ENCODE measurements at places on chromosomes 1 and 21.

- no peak for DNase-seq
- H3K27ac ChIP-seq, result no peak overlapping the region
- H3K27me3 ChIP-seq, result peaks cover 1% of the 10 kb centered on the region
- H3K4me1 ChIP-seq, result no peaks in the 10 kb centered on the region
- H3K36me3 ChIP-seq, result no peaks in the 10 kb centered on the region
- H3K4me3 ChIP-seq, result no peak overlapping the region
These were observed 88.5 kb upstream of the CD34 start for GRCh38 chr1:207999274-207999915.

DNA sequence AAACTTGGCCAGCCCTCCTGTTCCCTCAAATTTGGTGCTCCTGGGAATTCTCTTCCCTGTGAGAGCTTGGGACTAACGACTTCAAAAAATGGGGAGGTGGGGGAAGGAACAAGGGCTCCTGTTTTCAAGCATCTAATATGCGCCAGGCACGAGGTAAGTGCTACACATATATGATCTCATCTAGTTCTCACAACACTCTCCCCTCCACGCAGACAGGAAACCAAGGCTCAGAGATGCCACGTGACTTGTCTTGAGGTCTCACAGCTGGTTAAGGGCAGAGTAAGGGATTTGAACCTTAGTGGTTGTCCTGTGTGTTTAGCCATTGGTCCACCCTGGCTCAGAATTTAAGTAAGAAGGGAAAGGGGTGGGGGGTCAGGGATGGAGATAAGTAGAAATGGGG lies 125.9 kb downstream of the DMRTB1 start:
- H3K36me3 ChIP-seq, result no peaks in the 10 kb centered on the region
- H3K27me3 ChIP-seq, result peaks cover 2% of the 10 kb centered on the region

- H3K27me3 ChIP-seq, result no peaks in the 10 kb centered on the region
- H3K36me3 ChIP-seq, result no peaks in the 10 kb centered on the region
- no peak overlapping the region for H3K27ac ChIP-seq
- H3K4me3 ChIP-seq, result no peak overlapping the region
- DNase-seq, result no peak
These were observed 21.8 kb upstream of the SRP9 start for GRCh38 chr1:225755671-225756319.

DNA sequence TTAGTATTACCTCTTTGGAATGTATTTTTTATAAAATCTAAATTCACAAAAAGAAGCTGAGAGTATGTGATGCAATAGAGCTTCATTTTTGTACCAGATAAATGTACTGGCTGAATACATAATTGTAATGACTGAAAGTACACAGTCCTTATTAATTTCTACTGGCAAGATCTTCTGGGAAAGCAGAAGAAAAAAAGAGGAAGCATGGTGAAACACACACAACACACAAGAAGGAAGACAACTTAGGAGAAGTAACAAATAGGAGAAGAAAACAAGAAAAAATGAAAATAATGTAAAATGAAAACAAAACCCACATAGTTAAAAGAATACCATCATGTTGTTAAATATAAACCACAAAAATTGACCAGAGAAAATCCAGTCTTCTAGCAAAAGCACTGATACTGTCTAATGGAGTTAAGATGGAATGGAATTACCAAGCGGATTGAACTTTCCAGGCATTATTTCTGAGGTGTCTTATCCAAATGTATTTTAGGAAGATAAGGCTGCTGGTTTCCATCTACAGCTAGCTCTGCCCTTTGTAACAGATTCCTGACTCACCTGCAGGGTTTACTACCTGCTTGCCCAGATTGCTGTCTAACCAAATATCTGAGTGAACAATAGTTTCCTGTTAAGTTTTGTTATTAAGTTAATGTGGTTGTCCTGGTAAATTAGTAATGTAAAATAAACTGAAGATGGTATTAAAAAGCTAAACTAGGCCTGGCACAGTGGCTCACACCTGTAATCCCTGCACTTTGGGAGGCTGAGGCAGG lies 4.5 kb upstream of the COP1 start:
- peaks cover 12% of the 10 kb centered on the region for H3K4me1 ChIP-seq
- H3K4me3 ChIP-seq, result no peak overlapping the region
- H3K27ac ChIP-seq, result no peak overlapping the region
- peaks cover 7% of the 10 kb centered on the region for H3K36me3 ChIP-seq

- no peaks in the 10 kb centered on the region for H3K4me1 ChIP-seq
- H3K4me3 ChIP-seq, result no peak overlapping the region
- no peak overlapping the region for H3K27ac ChIP-seq
- no peak for DNase-seq
- H3K36me3 ChIP-seq, result no peaks in the 10 kb centered on the region
These were observed 51.0 kb downstream of the PLPPR4 start for GRCh38 chr1:99315305-99315704.

- H3K27ac ChIP-seq, result no peak overlapping the region
- peaks cover 2% of the 10 kb centered on the region for H3K4me1 ChIP-seq
- no peak for DNase-seq
- no peaks in the 10 kb centered on the region for H3K36me3 ChIP-seq
These were observed 35.4 kb downstream of the RBM11 start for GRCh38 chr21:14251336-14251735.

All from activated naive CD8-positive, alpha-beta T cell treated with anti-CD3 and anti-CD28 coated beads, Interleukin-2, amount 50 U/mL, for 24 hours (primary cell).